CD4-positive, CD25-positive, alpha-beta regulatory T cell (primary cell): ENCODE measurements at places on chromosomes 11 and 22. TPM values are rescaled to one million over a fixed set of nuclear protein-coding genes. Genes with fewer than 3 reads are reported as not detected.
A peak's percentile ranks its signal among the peaks of the same experiment; 100 is the strongest.

DNA sequence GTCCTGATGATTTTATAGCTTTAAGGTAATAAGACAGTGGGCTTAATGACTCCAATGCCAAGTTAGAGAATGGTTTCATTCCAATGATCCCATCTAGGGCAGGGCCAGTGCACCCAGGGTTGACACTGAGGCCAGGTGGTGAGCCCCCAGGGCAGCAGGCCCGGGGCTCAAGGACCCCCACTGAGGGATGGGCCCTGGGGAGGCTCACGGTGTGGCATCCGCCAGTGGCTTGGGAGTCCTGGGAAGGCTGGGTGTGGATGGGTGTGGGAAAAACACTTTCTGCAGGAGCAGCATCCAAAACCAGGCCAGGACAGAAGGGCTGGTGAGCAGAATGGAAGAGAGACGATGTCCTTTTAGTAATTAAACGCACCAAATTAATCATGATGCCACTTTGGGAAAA lies 626.3 kb downstream of the TBC1D22A start:
- H3K4me3 ChIP-seq = no peak overlapping the region
- no peaks in the 10 kb centered on the region for H3K4me1 ChIP-seq
- no peak overlapping the region for H3K27ac ChIP-seq
- no peaks in the 10 kb centered on the region for H3K36me3 ChIP-seq
- no peak for DNase-seq

DNA sequence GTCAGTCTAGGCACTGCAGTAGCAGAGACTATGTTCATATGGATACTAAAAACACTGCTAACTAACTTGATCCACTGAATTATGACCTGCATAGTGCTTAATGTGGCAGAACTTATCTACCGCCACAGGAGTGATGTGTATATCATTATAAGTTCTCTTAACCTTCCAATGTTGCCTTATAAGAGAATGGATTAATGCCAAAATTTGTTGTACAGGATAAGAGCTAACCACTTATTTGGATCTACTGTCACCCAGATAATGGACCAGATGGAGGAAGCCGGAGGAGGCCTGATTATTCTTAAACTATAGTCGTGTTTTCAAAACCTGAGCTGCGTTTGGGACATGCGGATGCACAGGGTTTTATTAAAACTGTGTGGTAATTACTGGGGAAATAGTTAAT lies 1.9 kb upstream of the OR51B4 start:
- no peak overlapping the region for H3K4me3 ChIP-seq
- no peaks in the 10 kb centered on the region for H3K27me3 ChIP-seq
- H3K36me3 ChIP-seq = no peaks in the 10 kb centered on the region
- DNase-seq = no peak

The LYVE1 gene
- total RNA-seq = not detected

The TCN1 gene
- 1.0 TPM for total RNA-seq

The ZNF280B gene
- total RNA-seq = 1.0 TPM

The ADM2 gene
- total RNA-seq = 1.9 TPM

DNA sequence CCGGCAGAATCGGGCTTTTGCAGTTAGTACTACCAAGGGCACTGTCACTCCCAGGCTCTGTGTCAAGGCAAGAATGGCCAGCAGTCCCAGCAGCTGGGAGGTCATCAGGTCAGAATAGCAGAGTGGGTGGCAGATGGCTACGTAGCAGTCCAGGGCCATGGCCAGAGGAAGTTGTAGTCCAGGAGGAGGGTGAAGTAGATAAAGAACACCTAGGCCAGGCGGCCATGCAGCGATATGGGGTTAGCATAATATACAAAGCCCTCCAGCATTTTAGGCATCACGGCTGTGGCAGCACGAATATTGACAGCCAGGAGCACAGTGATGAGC lies 52.1 kb downstream of the RRM1 start:
- no peak overlapping the region for H3K4me3 ChIP-seq
- DNase-seq = no peak
- no peak overlapping the region for H3K27ac ChIP-seq
- no peaks in the 10 kb centered on the region for H3K4me1 ChIP-seq
- no peaks in the 10 kb centered on the region for H3K36me3 ChIP-seq
- H3K27me3 ChIP-seq = no peaks in the 10 kb centered on the region

DNA sequence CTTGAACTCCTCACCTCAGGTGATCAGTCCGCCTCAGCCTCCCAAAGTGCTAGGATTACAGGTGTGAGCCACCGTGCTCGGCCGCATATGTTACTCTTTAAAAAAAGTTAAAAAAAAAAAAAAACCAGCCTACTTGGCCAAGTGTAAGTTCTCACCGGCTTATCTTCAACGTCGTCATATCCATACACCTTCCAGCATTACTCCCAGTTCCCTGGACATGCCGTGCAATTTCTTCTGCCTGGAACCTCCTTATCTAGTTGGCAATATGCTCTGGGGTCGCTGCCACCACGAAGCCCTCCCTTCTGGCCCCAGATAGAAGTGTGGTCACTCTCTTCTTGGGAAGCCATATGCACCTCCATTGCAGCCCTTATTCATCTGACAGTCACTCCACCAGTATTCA lies 36.3 kb upstream of the CBX7 start:
- no peak for DNase-seq
- H3K4me1 ChIP-seq = no peaks in the 10 kb centered on the region
- H3K27ac ChIP-seq = no peak overlapping the region
- H3K4me3 ChIP-seq = no peak overlapping the region
- no peaks in the 10 kb centered on the region for H3K36me3 ChIP-seq

DNA sequence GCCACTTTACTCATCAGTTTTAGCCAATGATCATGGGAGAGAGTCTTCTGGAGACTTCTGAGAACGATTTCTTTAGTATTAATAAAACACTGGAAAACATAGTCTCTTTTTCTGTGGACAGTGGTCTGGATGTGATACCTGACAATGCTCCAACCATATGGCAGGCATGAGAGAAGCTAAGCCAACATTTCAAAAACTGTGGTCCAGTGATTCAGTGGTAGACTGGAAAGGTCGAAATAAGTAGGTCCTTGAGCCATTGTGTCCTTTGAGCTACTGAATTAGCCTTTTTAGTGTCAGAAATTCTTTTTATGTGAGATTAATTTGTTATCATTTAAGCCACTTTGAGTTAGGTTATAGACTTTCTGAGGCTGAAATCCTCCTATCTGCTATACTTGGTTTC lies 197.7 kb upstream of the CTSC start:
- no peak overlapping the region for H3K27ac ChIP-seq
- no peak overlapping the region for H3K4me3 ChIP-seq
- no peaks in the 10 kb centered on the region for H3K4me1 ChIP-seq
- H3K27me3 ChIP-seq = peaks cover 9% of the 10 kb centered on the region
- DNase-seq = no peak

GRCh38 chr11:102138670-102139069 lies 28.4 kb downstream of the YAP1 start:
- H3K4me3 ChIP-seq = no peak overlapping the region
- peaks cover 2% of the 10 kb centered on the region for H3K27me3 ChIP-seq
- H3K36me3 ChIP-seq = no peaks in the 10 kb centered on the region
- H3K4me1 ChIP-seq = no peaks in the 10 kb centered on the region

The DEUP1 gene
- not detected for total RNA-seq

- H3K4me1 ChIP-seq = no peaks in the 10 kb centered on the region
- no peaks in the 10 kb centered on the region for H3K36me3 ChIP-seq
- no peak overlapping the region for H3K4me3 ChIP-seq
- no peaks in the 10 kb centered on the region for H3K27me3 ChIP-seq
These were observed 76.0 kb downstream of the HSD17B12 start for GRCh38 chr11:43756575-43756974.

The POGLUT3 gene
- total RNA-seq = 6.3 TPM

- no peak for DNase-seq
- H3K4me1 ChIP-seq = no peaks in the 10 kb centered on the region
- H3K27ac ChIP-seq = no peak overlapping the region
- no peak overlapping the region for H3K4me3 ChIP-seq
- H3K36me3 ChIP-seq = no peaks in the 10 kb centered on the region
- H3K27me3 ChIP-seq = no peaks in the 10 kb centered on the region
These were observed 84.9 kb downstream of the CTTN start for GRCh38 chr11:70483077-70483861.

- no peak overlapping the region for H3K27ac ChIP-seq
- peaks cover 7% of the 10 kb centered on the region for H3K27me3 ChIP-seq
- no peak overlapping the region for H3K4me3 ChIP-seq
- no peaks in the 10 kb centered on the region for H3K4me1 ChIP-seq
- DNase-seq = no peak
These were observed 7.2 kb downstream of the MS4A15 start for GRCh38 chr11:60763692-60764369.

DNA sequence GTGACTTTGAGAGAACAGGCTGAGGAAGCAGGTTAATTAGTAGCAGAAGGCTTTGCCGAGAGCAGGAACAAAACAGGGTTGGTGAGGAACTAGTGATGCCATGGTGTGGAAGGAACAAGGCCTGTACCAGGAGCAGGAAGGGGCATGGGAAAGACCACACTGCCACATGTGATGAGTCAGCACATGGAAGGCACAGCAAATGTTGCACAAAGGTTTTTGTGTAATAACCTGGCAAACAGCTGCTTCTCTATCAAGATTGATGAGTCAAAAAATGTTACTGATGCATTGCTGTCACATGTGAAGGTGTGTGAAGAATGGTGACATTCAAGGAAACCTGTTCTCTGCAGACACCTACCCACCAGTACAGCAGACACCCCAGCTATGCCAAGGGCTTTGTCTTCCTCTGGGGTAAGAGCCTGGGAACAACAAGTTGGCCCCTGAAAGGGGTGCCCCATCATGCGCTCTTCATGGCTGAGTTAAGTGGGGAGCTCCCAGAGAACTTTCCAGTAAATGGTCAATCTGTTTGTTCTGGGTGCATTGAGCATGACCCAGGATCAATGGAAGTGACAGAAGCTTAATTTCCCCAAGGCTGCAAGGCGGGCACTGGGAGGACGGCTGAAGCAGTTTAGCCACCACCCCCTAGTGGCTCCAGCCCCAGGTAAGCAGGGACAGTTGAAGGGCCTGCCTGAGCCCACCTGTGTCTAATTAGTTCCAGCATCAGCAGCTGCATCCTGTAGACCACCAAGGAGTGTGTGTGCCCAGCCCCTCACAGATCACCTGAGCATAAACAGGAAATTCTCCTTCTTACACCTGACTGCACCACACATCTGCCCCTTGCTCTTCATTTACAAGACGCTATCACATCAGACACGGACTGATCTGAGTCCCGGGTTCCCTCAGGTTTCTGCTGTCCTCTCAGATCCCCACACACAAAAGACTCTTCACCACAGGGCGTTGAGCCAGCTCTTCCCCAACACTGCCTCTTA lies 47.6 kb downstream of the GGTLC2 start:
- DNase-seq = no peak
- no peaks in the 10 kb centered on the region for H3K36me3 ChIP-seq
- no peak overlapping the region for H3K27ac ChIP-seq
- no peaks in the 10 kb centered on the region for H3K4me1 ChIP-seq
- H3K4me3 ChIP-seq = no peak overlapping the region
- H3K27me3 ChIP-seq = no peaks in the 10 kb centered on the region

The SPON1 gene
- 0.79 TPM for total RNA-seq

DNA sequence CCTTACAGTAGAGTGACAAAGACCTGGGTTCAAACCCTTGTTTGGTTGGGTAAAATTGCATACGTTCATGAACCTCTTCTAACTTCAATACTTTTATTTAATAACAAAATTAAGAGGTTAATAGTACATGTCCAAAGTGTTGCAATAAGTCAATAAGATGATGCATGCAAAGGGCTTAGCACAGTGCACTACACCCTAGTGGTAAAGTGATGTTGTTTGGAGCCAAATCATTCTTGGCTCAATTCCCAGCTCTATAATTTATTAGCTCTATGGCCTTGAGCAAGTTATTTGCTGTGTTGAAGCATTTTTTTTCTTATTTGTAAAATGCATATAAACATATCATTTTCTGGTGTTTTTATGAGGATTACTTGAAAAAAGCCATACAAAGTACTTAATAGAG lies 945.3 kb downstream of the LRRC4C start:
- no peaks in the 10 kb centered on the region for H3K27me3 ChIP-seq
- H3K27ac ChIP-seq = no peak overlapping the region
- H3K36me3 ChIP-seq = no peaks in the 10 kb centered on the region
- no peaks in the 10 kb centered on the region for H3K4me1 ChIP-seq

GRCh38 chr11:86669424-86669823 lies 3.0 kb downstream of the ME3 start:
- no peak overlapping the region for H3K4me3 ChIP-seq
- H3K36me3 ChIP-seq = no peaks in the 10 kb centered on the region
- H3K27me3 ChIP-seq = peaks cover 10% of the 10 kb centered on the region
- no peak for DNase-seq

- no peaks in the 10 kb centered on the region for H3K27me3 ChIP-seq
- no peak overlapping the region for H3K27ac ChIP-seq
- H3K36me3 ChIP-seq = no peaks in the 10 kb centered on the region
- H3K4me1 ChIP-seq = no peaks in the 10 kb centered on the region
These were observed 21.6 kb downstream of the P2RY2 start for GRCh38 chr11:73239571-73240189.

DNA sequence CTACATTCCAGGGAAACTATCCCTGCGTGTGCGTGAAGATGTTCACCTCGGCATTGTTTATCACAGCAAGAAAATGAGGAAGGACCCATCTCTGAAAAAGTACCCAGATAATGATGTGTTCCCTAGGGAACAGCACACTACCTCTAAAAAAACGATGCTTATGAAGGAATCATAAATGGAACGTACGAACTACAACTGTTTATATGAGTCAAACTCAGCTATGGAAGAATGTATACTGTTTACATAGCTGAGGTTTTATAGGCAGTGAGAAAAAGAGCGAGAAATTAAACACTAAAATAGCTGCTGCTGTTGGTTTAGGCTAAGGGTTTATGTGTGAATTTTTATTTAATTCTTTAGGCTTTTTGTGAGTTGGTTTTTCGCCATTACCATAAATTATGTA lies 48.9 kb downstream of the APOL1 start:
- H3K27ac ChIP-seq = peak overlapping the region; percentile 62
- H3K27me3 ChIP-seq = no peaks in the 10 kb centered on the region
- H3K4me3 ChIP-seq = no peak overlapping the region
- no peaks in the 10 kb centered on the region for H3K4me1 ChIP-seq
- no peak for DNase-seq
- peaks cover 99% of the 10 kb centered on the region for H3K36me3 ChIP-seq

The NXPE1 gene
- not detected for total RNA-seq

The MRGPRX4 gene
- not detected for total RNA-seq

DNA sequence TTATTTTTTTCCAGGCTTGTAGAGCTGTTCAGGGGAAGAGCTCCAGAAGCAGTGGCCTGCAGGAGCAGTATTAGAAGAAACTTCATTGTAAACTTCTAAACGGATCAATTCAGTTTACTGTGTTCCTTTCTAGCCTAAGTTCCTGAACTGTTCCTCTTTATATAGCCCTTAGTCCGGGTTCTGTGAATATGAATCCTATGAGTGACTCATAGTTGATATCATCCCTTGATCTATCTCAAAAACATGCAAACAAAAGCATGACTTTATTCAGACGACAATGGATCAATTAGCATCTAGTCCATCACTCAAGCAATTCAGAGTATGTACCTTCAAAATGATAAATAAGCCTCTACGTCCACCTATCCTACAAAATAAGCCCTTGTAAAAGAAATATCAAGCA lies at the start of gene MMP12:
Gene MMP12, minus strand, starts transcription at position 131 of the 400 bp plus-strand sequence. Its CDS starts 45 bp downstream, at position 86.
- no peaks in the 10 kb centered on the region for H3K4me1 ChIP-seq
- H3K4me3 ChIP-seq = no peak within 1 kb of the TSS
- no peaks in the 10 kb centered on the region for H3K27me3 ChIP-seq
- no peaks in the 10 kb centered on the region for H3K36me3 ChIP-seq
- no peak within 1 kb of the TSS for H3K27ac ChIP-seq
- no peak for DNase-seq
